T-helper 1 cell (primary cell): ENCODE measurements at places on chromosomes 6 and 20.
A peak's percentile ranks its signal among the peaks of the same experiment; 100 is the strongest.

DNA sequence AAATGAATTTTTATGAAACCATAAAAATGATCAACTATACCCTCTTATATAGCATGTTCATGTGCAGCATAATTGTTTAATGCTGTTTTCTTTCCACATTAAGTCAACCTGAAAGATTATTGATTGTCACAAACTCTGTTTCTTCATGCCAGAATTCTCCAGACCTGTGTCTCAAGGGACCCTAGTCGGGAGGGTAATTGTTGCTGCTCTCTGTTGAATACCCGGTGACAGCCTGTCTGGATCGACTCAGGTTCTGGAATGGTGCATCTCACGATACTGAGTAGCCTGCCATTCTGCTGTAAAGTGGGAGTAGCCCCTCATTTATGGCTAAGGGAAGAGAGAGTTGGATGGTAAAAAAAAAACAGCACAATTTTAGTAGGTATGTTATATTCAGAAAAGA is 449.9 kb upstream of the SOX4 start:
- no peak for DNase-seq

DNA sequence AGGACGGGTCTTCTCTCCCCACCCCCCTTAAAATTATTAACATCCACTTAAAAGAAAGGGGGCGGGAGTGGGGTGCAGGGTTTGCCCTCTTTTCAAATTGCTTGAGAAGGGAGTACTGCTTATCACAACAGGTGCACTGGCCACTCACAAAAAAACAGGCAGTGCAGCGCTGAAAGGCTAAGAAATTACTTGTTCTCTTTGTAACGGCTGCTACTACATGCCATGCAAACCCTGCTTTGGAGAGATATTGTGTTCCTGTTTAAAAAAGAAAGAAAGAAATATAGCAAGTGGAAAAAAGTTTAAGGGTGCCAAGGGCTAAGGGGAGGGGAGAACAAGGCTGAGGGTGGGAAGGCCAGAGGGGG is 312.7 kb upstream of the JARID2 start:
- DNase-seq = no peak

GRCh38 chr6:143283887-143284645 is 166.4 kb downstream of the ADAT2 start:
- no peak for DNase-seq

- no peak for DNase-seq
Measured at GRCh38 chr6:30842754-30843610, 41.3 kb upstream of the DDR1 start.

GRCh38 chr6:129454488-129454887 is 255.5 kb downstream of the ARHGAP18 start:
- DNase-seq = no peak

DNA sequence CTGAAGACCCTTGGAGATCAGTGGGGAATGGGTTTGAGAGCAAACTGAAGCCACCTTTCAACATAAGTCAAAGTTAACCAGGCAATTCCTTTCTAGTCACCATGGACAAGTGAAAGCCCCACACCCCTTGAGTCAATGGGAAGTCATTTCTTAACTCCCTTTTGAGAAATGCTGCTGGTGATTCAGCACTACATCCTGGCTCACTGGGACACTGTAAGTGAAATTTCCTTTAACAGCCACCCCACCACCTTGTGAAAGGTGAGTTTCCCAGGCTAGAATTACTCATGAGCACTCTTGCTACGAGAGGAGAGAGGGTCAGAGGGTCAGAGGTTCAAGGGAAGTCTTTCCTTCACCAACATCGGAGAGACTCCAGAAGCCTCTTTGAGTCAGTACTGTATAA is 93.3 kb upstream of the MARCKS start:
- no peak for DNase-seq

- no peak for DNase-seq
Measured at GRCh38 chr6:19160081-19160730, 677.0 kb upstream of the ID4 start.

DNA sequence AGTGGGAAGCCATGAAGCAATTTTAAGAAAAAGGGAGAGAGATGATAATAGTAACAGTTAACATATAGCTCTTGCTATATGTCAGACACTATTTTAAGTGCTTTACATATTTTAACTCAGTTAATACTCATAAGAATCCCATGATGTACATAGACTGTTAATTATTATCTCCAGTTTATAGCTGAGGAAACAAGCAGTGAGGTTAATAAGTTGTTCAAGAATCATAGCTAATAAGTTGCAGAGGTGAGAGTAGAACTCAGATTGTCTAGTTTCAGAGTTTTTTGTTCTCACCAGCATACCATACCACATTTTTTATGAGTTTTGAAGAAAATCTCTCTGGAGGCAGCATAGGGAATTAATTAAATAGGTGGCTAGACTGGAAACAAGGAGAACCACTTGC is 144.6 kb upstream of the MMS22L start:
- no peak for DNase-seq

DNA sequence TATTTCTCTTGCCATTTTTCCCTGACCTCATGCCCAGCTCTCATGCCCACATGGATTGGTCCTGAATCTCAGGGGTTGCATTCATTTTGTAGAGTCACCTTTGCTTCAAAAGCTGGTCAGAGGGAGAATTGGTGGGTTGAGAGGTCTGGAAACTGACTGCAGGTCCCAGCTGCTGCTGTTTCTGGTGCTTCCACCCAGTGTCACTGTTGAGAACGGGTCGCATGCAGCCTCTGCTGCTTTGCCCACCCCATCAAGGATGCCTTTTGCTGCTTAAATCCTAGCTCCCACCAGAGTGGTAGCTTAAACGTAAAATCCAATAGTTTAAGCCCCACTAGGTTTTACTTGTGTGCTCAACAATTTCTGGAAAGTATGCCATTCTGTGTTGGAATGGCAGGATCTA is 211.4 kb upstream of the TSHZ2 start:
- no peak for DNase-seq

DNA sequence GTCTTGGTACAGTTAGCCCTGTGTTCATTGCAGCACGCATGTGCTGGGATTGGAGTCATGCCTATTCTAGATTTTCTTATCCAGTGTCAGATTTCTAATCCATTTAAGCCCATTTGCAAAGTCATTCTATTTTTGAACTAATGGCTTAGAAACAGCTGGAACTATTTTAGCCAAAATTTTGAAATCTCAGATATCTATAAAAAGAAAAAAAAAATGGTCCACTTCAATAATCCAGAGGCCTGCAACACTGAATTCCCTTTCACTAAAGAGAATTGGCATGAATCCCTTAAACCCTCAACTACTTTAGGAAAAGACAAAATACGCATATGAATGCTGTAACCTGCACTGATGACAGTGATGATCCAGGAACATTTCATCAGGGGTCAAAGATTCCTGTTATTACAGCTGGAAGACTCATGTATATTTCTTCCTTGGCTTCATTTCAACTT is 1.5 kb downstream of the COL21A1 start:
- no peak for DNase-seq

DNA sequence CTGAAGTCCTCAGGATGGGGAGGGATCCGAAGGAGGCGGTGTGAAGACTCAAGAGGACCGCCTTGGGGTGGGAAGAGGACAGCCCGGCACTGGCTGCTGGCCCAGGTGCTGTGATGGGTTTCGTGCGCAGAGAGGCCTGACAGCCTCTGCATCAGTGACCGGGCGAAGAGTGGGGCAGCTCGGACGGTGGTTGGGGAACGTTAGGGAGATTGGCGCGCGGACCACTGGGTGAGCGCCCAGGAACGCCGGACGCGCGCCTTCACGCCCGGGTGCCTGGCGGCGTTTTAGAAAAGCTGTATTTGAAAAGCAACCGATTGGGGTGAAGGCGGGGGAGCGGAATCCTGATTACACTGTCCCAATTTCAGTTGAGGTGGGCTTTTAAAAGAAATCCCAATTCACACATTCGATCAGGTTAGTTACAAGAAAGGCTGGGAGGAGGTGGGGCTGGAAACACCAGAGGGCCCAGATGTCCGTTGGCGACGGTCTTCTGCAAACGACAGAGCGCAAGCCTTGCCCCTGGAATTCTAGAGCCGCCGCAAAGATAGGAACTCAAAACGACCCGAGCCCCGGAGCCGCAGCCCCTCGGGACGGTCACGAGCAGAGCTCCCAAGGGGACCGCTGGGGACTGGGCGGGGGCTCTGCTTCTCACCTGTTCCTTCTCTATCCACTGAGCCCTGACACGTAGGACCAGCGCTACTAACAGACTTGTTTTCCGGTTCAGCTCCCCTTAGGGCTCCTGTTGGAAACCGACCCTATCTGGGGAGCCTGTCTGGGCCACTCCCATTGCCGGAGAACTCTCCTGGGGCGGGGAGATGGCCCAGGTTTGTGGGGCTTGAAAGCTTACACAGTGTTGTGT is 8.5 kb upstream of the TRIM40 start:
- no peak for DNase-seq

- DNase-seq = no peak
Measured at GRCh38 chr6:143901885-143902750, 37.8 kb downstream of the ZC2HC1B start.

DNA sequence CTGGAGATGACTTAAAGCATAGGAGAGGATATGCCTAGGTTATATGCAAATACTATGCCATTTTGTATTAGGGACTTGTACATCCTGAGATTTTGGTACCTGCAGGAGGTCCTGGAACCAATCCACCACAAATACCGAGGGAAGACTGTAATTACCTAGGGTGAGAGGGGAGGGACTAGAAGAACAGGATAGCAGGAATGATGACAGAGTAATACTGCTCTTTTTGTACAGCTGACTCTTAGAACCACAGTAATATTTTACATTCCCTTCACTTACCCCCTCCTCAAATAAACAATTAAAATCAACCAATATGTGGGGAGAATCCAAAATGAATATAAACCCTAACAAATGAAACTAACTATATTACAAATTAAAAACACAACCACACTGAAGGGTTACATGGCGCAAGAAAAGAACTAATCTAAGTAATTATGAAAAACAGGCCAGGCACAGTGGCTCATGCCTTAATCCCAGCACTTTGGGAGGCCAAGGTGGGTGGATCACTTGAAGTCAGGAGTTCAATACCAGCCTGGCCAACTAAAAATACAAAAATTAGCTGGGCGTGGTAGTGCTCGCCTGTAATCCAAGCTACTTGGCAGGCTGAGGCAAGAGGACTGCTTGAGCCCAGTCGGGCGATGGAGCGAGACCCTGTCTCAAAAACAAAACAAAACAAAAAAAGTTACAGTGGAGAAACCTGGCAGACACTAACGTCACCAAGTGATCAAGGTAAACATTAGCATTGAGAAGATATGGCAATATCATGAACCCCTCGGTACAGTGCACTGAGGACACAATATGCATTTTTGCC is 37.1 kb downstream of the MAP1LC3A start:
- no peak for DNase-seq

DNA sequence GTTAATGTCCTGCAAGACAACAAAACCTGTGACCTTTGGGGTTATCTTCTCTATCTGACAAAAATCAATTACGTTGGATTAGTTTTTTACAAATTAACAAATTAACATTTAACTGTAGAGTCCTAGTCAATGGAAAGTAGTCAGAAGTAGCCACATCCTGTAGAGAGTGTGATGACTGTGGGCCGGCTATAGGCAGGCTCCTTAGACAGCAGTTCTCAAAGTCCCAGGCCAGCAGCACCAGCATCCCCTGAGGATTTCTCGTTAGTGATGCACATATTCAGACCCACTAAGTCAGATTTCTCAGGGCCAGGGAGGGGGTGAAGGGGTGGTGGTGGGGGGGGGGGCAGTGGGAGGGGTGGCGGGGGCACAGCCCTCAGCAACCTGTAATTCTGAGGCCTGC is 37.2 kb downstream of the ZNF341 start:
- DNase-seq = no peak

DNA sequence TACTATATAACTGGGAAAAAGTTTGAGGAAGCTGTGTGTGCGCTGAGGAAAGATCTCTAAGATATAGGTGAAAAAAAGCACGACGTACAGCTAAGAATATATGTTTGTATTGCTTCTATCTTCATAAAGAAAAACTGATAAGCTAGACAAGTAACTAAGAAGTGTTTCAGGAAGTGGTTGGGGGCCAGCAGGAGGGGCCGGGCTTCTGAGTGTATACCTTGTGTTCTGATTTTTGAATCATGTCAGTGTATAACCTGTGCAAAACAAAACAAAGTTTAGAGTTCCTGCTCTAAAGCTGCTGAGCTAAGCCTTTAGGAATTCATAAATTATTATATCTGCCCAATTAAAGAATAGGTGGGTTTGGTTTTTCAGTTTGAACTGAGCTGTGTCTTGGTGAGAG is 7.9 kb upstream of the OSER1 start:
- peak; percentile 51 for DNase-seq

GRCh38 chr6:151850479-151851003 is 43.1 kb downstream of the ESR1 start:
- DNase-seq = no peak

- DNase-seq = no peak
Measured at GRCh38 chr6:96391776-96392360, 129.7 kb upstream of the UFL1 start.

GRCh38 chr6:105769197-105769596 is 316.9 kb upstream of the PRDM1 start:
- no peak for DNase-seq
